ENCODE measurements at places on chromosomes 2 and 18.

DNA sequence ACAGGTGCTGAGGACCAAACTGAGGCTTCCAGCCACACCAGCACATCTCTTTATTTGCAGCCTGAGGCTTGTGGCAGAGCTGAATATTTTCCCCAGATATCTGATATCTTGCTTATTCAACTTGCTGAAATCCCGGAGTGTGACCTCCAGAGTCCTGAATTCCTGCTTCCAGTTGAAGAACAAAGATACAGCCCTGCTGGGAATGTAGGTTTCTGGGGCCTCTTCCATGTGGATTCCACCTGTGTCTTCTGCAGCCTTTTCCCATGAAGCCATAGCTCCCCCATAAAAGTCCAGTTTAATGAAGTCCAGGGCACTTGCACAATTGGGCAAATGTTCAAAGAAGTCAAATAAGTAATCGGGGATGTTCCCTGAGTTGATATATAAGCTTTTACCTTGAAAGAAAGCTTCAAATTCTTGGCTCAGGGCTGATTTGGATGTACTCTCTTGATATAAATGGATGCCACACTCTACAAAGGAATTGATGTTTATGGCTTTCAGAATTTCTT lies 14.9 kb downstream of the NLRC4 start:
- DNase-seq = peak; percentile 7

- no peak for DNase-seq
These were observed 1559.3 kb upstream of the ZEB2 start for GRCh38 chr2:146079216-146079615.

- peak; percentile 93 for DNase-seq
These were observed at the start of gene CXCR4 for GRCh38 chr2:136117909-136118818. Gene CXCR4, minus strand, starts transcription at chr2:136118149. Its CDS starts 89 bp downstream, at chr2:136118060.

DNA sequence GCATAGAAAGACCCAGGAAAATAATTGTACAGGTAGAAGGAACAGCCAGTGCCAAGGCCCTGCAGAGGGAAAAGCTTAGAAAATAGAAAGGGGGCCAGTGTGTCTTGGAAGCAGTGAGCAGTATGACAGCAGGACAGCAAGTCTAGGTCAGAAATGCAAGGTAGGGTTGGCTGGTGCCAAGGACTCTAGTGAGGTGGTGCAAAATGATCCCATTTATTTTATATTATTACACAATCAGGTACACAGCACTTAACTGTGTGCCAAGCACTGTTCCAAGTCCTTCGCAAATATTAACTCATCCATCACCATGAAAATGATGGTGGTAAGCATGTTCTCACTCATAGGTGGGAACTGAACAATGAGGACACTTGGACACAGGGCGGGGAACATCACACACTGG lies 100.0 kb downstream of the AQP4 start:
- no peak for DNase-seq

GRCh38 chr2:168568476-168569267 lies 112.6 kb downstream of the CERS6 start:
- DNase-seq = no peak

GRCh38 chr18:48715711-48716361 lies 177.0 kb downstream of the CTIF start:
- no peak for DNase-seq
